H9 (cell line): ENCODE measurements at places on chromosomes 6 and 20. TPM values are rescaled to one million over a fixed set of nuclear protein-coding genes. Genes with fewer than 3 reads are reported as not detected.

The TEAD3 gene
- total RNA-seq, result 24.3 and 27.0 TPM in 2 replicates

GRCh38 chr6:148064406-148065134 lies 278.1 kb upstream of the SASH1 start:
- no peaks in the 10 kb centered on the region for H3K27me3 ChIP-seq
- H3K4me1 ChIP-seq, result no peaks in the 10 kb centered on the region
- no peak overlapping the region for H3K27ac ChIP-seq
- DNase-seq, result no peak
- H3K36me3 ChIP-seq, result peaks cover 7% of the 10 kb centered on the region

The SESN1 gene
- total RNA-seq, result 16.6 and 17.5 TPM in 2 replicates

GRCh38 chr6:34093854-34094430 lies 51.9 kb downstream of the GRM4 start:
- no peaks in the 10 kb centered on the region for H3K27me3 ChIP-seq
- no peaks in the 10 kb centered on the region; the same call in 2 of the 3 replicates for H3K36me3 ChIP-seq
- no peaks in the 10 kb centered on the region; the same call in 1 of the 2 replicates for H3K4me1 ChIP-seq
- no peak for DNase-seq
- H3K4me3 ChIP-seq, result no peak overlapping the region
- H3K27ac ChIP-seq, result no peak overlapping the region

GRCh38 chr20:53346335-53346648 lies 247.3 kb downstream of the ZNF217 start:
- H3K27ac ChIP-seq, result no peak overlapping the region
- DNase-seq, result no peak
- H3K4me3 ChIP-seq, result no peak overlapping the region
- H3K36me3 ChIP-seq, result no peaks in the 10 kb centered on the region
- peaks cover 3% of the 10 kb centered on the region; the same call in 1 of the 2 replicates for H3K4me1 ChIP-seq

The FOXO3 gene
- total RNA-seq, result 21.7 and 22.1 TPM in 2 replicates

The BPIFB4 gene
- total RNA-seq, result not detected in 2 replicates
